ENCODE measurements at places on chromosomes 5 and 9. TPM values are rescaled to one million over a fixed set of nuclear protein-coding genes. Genes with fewer than 3 reads are reported as not detected.

PFN3 gene
- not detected for total RNA-seq

- DNase-seq = no peak
Observed at GRCh38 chr9:2317591-2317990, 302.4 kb downstream of the SMARCA2 start.

GRCh38 chr9:86500031-86500430 lies 145.8 kb upstream of the TUT7 start:
- DNase-seq = no peak

ANKRD18B gene
- total RNA-seq = not detected

DNA sequence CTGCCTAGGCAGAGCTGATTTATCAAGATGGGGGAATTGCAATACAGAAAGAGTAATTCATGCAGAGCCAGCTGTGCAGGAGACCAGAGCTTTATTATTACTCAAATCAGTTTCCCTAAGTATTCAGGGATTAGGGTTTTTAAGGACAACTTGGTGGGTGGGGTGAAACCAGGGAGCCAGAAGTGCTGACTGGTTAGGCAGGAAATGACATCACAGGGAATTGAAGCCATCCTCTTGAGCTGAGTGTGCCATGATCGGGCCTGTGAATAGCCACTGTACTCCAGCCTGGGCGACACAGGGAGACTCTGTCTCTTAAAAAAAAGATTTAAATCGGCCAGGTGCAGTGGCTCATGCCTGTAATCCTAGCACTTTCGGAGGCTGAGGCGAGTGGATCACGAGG lies 45.3 kb upstream of the CDK5RAP2 start:
- DNase-seq = no peak

GRCh38 chr5:72871366-72872024 lies 55.0 kb downstream of the TNPO1 start:
- no peak for DNase-seq

- no peak for DNase-seq
Observed at GRCh38 chr5:60803712-60804111, 40.4 kb downstream of the ELOVL7 start.

- DNase-seq = no peak
Observed at GRCh38 chr5:128262911-128263310, 179.3 kb downstream of the SLC12A2 start.

TEX48 gene
- not detected for total RNA-seq

NME5 gene
- not detected for total RNA-seq

PRDM9 gene
- not detected for total RNA-seq

GRCh38 chr5:172385707-172386106 lies 68.6 kb downstream of the SH3PXD2B start:
- no peak for DNase-seq

DNA sequence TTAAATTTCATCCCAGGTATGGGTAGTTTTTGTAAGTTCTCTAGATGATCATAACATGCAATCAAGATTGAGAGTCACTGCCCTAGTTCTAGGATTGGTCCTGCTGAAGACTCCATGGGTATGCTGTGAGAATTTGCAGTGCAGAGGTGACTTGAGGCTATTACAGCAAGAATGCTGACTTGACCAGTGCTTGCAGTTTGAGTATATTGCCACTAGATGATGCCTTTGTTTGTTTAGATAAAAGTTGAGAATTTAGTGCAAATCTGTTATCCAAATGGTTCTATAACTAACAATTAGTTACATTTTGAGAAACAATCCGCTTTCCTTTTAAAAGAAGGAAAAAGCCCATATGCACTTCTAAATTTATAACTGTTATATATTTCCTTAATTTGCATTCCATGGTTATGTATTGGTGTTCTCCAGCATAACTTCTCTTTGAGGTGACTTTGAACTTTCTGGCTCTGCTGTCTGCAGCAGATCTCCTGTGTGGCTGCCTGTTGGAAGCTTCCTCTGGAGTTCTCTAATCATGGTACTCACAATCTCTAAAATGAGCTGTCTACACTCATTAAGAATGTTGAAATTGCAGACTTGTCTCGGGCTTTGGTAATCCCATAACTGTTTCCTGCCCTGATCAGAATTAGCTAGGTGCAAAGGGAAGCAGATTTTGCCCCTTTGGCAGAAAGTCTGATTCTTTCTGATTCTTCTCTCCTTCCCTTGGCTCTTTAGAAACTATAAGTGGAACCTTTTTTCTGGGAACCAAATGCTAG lies 24.9 kb downstream of the MELK start:
- peak; percentile 37 for DNase-seq

GRCh38 chr9:134322781-134323241 lies 3.4 kb upstream of the RXRA start:
- no peak for DNase-seq

Measured in natural killer cell (primary cell).